Endothelial cell of umbilical vein (primary cell): ENCODE measurements at places on chromosomes 1 and 21. TPM values are rescaled to one million over a fixed set of nuclear protein-coding genes. Genes with fewer than 3 reads are reported as not detected.

HJV gene
- not detected in 2 replicates for polyA plus RNA-seq

- peak; percentile 74 for DNase-seq
Observed at GRCh38 chr21:26506956-26507355, 66.1 kb downstream of the CYYR1 start.

EPHA2 gene
- polyA plus RNA-seq = 147 and 169 TPM in 2 replicates

FBXO2 gene
- 0.89 and 0.91 TPM in 2 replicates for polyA plus RNA-seq

ACTL8 gene
- polyA plus RNA-seq = not detected in 2 replicates

SLC16A4 gene
- polyA plus RNA-seq = 6.3 and 7.2 TPM in 2 replicates

TINAGL1 gene
- polyA plus RNA-seq = 477 and 555 TPM in 2 replicates

GRCh38 chr1:21060523-21060922, 116.2 kb downstream of the EIF4G3 start:
- DNase-seq = no peak

GRCh38 chr1:4587721-4588120, 66.7 kb upstream of the AJAP1 start:
- DNase-seq = no peak
